ENCODE measurements at places on chromosomes 3 and 15.

GRCh38 chr15:34122771-34123183 is 20.9 kb downstream of the PGBD4 start:
- peak overlapping the region; percentile 43 for H3K27ac ChIP-seq
- H3K36me3 ChIP-seq = no peaks in the 10 kb centered on the region
- no peak overlapping the region for H3K4me3 ChIP-seq
- no peaks in the 10 kb centered on the region for H3K27me3 ChIP-seq
- DNase-seq = peak; percentile 72

DNA sequence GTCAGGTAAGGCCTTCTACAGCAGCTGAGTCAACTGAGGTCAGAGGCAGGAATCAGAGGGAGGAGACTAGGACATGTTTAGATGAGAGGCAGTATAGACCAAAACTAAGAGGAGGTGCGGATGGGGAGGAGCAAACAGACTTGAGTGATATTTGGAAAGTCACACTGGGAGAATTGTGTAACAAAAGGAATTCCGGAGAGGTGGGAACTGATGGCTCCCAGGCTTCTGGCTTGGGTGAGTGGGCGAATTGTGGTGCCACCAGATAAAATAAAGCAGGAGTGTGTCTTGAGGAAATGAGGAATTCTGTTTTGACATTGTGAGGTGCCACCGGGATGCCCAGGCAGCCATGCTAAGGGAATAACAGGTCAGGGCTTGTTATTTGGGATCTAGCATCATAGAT is 3.3 kb upstream of the TM6SF1 start:
- no peak overlapping the region for H3K4me3 ChIP-seq
- H3K27ac ChIP-seq = no peak overlapping the region
- H3K36me3 ChIP-seq = no peaks in the 10 kb centered on the region
- peaks cover 8% of the 10 kb centered on the region for H3K4me1 ChIP-seq
- H3K27me3 ChIP-seq = peaks cover 19% of the 10 kb centered on the region

GRCh38 chr3:72660270-72661114 is 187.8 kb downstream of the SHQ1 start:
- no peak overlapping the region for H3K4me3 ChIP-seq
- no peak for DNase-seq
- peaks cover 4% of the 10 kb centered on the region for H3K4me1 ChIP-seq
- H3K27ac ChIP-seq = no peak overlapping the region

DNA sequence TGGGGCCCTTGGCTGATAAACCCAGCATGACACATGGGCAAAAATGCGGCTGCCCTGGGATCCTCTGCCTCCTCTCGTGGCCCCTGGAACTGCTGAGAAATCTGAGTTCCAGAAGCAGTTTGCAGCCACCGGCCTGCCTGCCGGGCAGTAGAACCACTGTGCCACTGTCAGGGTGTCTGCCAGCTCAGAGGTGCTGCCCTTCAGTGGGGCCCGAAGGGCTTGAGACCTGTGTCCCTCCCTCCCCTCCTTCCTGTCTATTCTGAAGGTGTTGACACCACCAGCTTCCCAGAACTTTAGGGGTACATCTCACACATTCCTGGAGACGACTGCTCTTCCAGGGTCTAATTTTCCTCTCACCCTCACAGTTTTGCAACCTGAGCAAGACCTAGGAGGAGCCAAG is 88.2 kb upstream of the POMGNT2 start:
- H3K27me3 ChIP-seq = no peaks in the 10 kb centered on the region
- no peaks in the 10 kb centered on the region for H3K4me1 ChIP-seq

GRCh38 chr3:113409676-113410075 is 31.6 kb downstream of the CFAP44 start:
- DNase-seq = no peak
- no peaks in the 10 kb centered on the region for H3K27me3 ChIP-seq
- no peak overlapping the region for H3K27ac ChIP-seq

DNA sequence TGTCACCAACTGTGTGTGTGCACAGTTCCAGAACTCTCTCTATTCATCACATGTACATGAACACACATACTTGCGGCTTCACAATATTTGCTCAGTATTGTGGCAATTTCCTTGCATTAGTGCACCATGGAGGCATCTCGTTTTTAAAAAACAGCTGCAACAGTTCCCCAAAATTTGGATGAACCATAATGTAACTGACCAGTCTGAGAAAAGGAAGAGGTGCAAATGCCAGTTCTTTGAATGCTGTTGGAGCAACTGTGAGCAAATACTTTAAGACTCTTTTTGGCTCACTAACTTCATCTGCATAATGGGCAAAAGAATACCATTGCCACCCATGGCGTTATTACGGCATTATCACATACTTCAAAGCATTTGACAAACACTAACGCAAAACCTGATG is 38.3 kb upstream of the PSMD6 start:
- no peaks in the 10 kb centered on the region for H3K36me3 ChIP-seq
- H3K27ac ChIP-seq = no peak overlapping the region
- H3K4me1 ChIP-seq = no peaks in the 10 kb centered on the region
- no peak overlapping the region for H3K4me3 ChIP-seq
- no peaks in the 10 kb centered on the region for H3K27me3 ChIP-seq

- no peaks in the 10 kb centered on the region for H3K4me1 ChIP-seq
- no peaks in the 10 kb centered on the region for H3K36me3 ChIP-seq
- no peak overlapping the region for H3K4me3 ChIP-seq
- no peak overlapping the region for H3K27ac ChIP-seq
Observed at GRCh38 chr15:48001393-48002039, 119.3 kb upstream of the SLC24A5 start.

DNA sequence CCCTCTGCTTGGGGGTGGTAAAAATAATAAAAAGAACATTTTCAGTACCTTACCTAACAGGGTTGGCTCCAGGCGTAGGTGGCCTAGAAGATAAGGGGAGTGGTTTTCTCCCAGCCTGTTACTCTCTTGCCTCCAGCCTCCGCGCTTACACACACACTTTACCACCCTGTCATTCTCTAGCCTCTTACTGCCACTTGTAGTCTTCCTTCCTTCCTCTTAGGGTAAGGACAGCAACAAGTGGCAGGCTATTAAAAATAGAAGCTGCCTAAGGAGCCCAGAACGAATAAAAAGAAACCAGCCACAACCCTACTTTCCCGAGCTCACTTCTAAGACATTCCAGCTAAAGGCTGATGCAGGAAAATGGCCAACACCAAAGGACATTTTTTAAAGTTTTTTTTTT is 9.6 kb upstream of the LIPH start:
- H3K27ac ChIP-seq = no peak overlapping the region
- no peaks in the 10 kb centered on the region for H3K36me3 ChIP-seq
- no peaks in the 10 kb centered on the region for H3K4me1 ChIP-seq
- no peak for DNase-seq
- H3K27me3 ChIP-seq = no peaks in the 10 kb centered on the region
- H3K4me3 ChIP-seq = no peak overlapping the region

DNA sequence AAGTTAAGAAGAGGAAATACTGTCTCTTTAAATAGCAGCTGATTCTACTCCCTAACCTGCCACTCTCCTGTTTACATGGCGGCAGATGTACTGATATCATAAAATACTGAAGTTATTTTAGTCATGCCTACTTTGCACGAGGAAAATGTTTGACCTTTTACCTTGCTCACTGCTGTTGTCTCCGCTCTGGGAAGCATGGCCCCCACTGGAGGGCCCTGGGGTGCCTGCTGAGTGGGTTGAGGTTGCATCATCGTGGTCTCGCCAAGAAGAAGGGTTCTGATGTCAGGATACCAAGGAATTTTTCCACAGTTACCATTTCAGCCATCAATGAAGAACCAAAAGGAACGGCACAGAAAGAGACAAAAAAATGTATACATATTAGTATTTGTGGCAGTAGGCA is 16.7 kb downstream of the MEIS2 start:
- H3K27ac ChIP-seq = no peak overlapping the region
- H3K4me1 ChIP-seq = peaks cover 4% of the 10 kb centered on the region
- no peak overlapping the region for H3K4me3 ChIP-seq

DNA sequence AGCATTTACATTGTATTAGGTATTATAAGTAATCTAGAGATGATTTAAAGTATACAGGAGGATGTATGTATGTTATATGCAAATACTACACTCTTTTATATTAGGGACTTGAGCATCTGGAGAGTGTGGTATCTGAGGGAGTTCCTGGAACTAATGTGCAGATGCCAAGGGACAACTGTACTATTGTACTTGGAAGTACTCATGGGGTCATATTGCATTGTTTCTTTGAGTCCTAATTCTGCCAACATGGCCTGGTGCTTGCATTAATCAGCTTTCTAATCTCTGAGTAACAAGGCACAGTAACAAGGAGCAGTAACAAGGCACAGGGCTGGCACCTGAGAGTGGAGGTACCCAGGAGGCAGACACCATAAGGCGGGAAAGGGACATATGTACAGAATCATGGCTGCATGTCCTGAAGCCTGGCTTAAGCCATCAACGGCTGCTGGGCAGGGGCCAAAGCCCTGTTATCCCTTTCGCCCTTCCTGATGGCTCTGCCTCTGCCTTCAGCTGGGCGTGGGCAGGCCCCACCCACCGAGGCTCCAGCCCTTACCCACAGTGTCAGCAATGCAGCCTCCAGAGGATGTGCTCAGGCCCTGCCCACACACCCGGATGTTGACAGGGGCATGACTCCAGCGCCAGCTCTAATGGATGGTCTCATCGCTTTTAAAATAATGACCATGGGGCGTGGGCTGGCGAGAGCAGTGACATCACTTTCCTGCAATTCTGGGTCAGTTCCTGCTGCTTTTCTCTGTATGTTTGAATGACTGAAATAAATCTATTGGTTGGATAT is 22.9 kb downstream of the CEMIP start:
- H3K4me3 ChIP-seq = no peak overlapping the region
- H3K27ac ChIP-seq = no peak overlapping the region
- H3K36me3 ChIP-seq = no peaks in the 10 kb centered on the region
- DNase-seq = no peak

- H3K4me1 ChIP-seq = peaks cover 11% of the 10 kb centered on the region
- peaks cover 26% of the 10 kb centered on the region for H3K36me3 ChIP-seq
- no peak overlapping the region for H3K4me3 ChIP-seq
- H3K27ac ChIP-seq = no peak overlapping the region
Observed at GRCh38 chr3:44992555-44993470, 16.8 kb downstream of the EXOSC7 start.

DNA sequence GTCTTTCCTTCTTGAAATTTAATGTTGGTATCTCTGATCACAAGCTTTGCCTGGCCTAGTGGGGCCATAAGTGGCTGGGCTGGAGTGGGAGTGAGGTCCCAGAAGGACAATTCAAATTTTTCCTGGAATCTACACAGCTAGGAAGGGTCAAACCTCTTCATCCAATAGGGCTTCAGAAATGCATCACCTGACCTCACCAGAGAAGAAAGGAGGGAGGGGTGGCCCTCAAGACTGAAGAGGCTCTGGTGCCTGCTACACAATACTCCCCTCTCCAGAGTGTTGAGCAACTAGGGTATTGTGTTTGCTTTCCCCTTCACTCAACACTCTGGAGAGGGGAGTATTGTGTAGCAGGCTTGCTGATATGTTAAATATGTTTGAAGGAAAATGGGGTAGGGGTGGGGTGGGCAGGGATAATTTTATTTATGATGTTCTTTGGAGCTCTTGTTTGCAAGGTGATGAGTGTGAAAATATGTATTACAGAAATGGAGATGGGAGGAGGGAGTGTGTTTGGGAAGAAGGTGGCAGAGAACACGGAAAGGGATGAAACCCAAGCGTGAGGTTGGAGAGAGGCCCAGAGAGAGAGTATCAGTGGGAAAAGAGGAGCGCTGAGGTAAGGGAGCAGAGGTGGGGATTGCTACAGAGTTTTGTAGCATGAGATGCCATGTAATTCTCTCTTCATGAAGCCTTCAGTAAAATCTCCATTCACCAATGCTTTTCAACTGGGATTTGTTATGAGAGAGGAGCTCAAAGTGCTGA is 5.7 kb upstream of the KLHL24 start:
- DNase-seq = no peak
- H3K4me1 ChIP-seq = no peaks in the 10 kb centered on the region
- H3K27ac ChIP-seq = no peak overlapping the region
- no peaks in the 10 kb centered on the region for H3K27me3 ChIP-seq
- no peak overlapping the region for H3K4me3 ChIP-seq

GRCh38 chr3:168803536-168803935 is 707.8 kb upstream of the GOLIM4 start:
- H3K36me3 ChIP-seq = no peaks in the 10 kb centered on the region
- no peaks in the 10 kb centered on the region for H3K27me3 ChIP-seq
- H3K27ac ChIP-seq = no peak overlapping the region
- no peaks in the 10 kb centered on the region for H3K4me1 ChIP-seq

- peaks cover 5% of the 10 kb centered on the region for H3K4me1 ChIP-seq
- H3K36me3 ChIP-seq = no peaks in the 10 kb centered on the region
- no peaks in the 10 kb centered on the region for H3K27me3 ChIP-seq
- no peak overlapping the region for H3K4me3 ChIP-seq
- H3K27ac ChIP-seq = peak overlapping the region; percentile 66
Observed at GRCh38 chr3:178120367-178120766, 415.9 kb upstream of the KCNMB2 start.

- no peaks in the 10 kb centered on the region for H3K27me3 ChIP-seq
- no peak overlapping the region for H3K4me3 ChIP-seq
- H3K36me3 ChIP-seq = no peaks in the 10 kb centered on the region
- H3K27ac ChIP-seq = peak overlapping the region; percentile 18
- DNase-seq = peak; percentile 11
Observed at GRCh38 chr3:155270485-155271342, 22.8 kb downstream of the STRIT1 start.

GRCh38 chr3:195438371-195438770 is 4.4 kb downstream of the ACAP2 start:
- no peak overlapping the region for H3K27ac ChIP-seq
- no peak for DNase-seq
- no peaks in the 10 kb centered on the region for H3K4me1 ChIP-seq
- H3K27me3 ChIP-seq = no peaks in the 10 kb centered on the region

- no peaks in the 10 kb centered on the region for H3K27me3 ChIP-seq
- peaks cover 35% of the 10 kb centered on the region for H3K4me1 ChIP-seq
- H3K36me3 ChIP-seq = no peaks in the 10 kb centered on the region
- H3K27ac ChIP-seq = no peak overlapping the region
Observed at GRCh38 chr3:13852638-13853009, 27.2 kb downstream of the WNT7A start.

DNA sequence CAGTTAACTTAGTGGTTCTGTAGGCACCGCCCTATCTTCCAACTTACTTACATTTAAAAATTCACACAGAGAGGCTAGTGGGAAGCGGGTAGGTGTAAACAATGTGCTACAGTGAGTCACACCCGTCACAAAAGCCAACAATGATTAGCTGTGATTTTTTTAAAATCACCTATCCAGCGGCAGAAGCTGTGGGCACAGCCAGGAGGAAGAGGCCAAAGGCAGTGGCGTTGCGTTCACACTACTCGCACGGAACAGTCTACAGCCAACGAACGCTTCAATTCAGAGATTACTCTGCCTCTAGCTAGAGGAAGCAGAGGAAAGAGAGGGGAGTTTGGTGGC is 2.5 kb upstream of the NLGN1 start:
- peaks cover 2% of the 10 kb centered on the region for H3K4me1 ChIP-seq
- H3K36me3 ChIP-seq = no peaks in the 10 kb centered on the region
- peak overlapping the region; percentile 74 for H3K4me3 ChIP-seq
- peaks cover 8% of the 10 kb centered on the region for H3K27me3 ChIP-seq

GRCh38 chr15:52343831-52344230 is 48.2 kb upstream of the MYO5C start:
- no peak overlapping the region for H3K4me3 ChIP-seq
- H3K36me3 ChIP-seq = no peaks in the 10 kb centered on the region
- H3K27me3 ChIP-seq = no peaks in the 10 kb centered on the region
- H3K27ac ChIP-seq = no peak overlapping the region
- peaks cover 5% of the 10 kb centered on the region for H3K4me1 ChIP-seq
- no peak for DNase-seq

- H3K4me1 ChIP-seq = no peaks in the 10 kb centered on the region
- H3K4me3 ChIP-seq = no peak overlapping the region
- peaks cover 11% of the 10 kb centered on the region for H3K36me3 ChIP-seq
- DNase-seq = no peak
Observed at GRCh38 chr15:80925597-80926059, 64.0 kb downstream of the MESD start.

GRCh38 chr3:59285560-59285959 is 235.7 kb upstream of the CFAP20DC start:
- H3K4me1 ChIP-seq = no peaks in the 10 kb centered on the region
- H3K27ac ChIP-seq = no peak overlapping the region
- H3K27me3 ChIP-seq = no peaks in the 10 kb centered on the region
- H3K4me3 ChIP-seq = no peak overlapping the region

Measured in trophoblast cell (in vitro differentiated cells and primary cell).